ENCODE measurements at places on chromosomes 6 and 20.

DNA sequence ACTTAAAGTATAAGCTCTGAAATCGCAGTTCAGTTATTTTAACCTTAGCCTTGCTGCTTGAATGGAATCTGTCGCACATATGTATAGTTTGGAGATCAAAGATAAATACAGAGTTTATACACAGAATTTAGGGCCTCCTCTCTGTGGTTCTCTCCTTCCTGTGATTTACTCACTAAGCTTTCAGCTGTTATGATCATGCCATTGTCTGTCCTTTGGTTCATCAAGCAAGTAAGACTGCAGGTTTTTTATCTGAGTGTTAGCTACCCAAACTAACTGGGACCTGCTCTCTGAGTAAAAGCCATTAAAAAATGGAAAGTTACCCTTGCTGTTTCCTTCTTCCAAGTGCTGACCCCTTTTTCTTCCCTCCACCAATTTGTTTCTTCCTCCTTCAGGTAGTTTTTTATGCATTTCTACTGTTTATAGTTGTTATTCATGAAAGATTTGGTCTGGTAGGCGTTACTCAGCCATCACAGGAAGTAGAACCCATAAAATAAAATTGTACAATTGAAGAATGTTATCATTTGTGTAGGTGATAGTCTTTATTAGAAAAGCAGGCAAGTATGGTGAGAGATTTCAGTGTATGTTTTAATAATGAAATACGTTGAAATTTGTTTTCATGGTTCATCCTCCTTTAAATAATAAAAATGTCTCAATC lies 33.7 kb upstream of the SUMO4 start:
- peak; percentile 49 for DNase-seq

GRCh38 chr6:148565930-148566663 lies 180.7 kb upstream of the UST start:
- DNase-seq, result peak; percentile 44

DNA sequence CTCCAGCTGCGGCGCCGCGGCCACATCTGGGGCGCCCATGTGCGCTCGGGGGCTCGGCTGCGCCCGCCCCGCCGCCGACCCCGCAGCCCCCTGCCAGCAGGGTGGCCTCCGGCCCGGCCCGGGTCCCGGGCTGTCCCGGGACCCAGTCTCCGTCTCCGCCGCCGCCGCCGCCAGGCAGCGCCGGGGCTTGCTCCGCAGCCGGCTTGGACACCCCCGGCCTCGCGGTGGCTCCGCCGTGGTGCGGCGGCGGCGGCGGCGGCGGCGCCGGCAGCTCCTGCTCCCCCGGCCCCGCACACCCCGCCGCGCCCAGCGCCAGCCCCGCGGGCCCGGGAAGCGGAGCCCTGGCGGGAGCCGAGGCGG lies 219 bp downstream of the ISM1 start:
- no peak for DNase-seq

DNA sequence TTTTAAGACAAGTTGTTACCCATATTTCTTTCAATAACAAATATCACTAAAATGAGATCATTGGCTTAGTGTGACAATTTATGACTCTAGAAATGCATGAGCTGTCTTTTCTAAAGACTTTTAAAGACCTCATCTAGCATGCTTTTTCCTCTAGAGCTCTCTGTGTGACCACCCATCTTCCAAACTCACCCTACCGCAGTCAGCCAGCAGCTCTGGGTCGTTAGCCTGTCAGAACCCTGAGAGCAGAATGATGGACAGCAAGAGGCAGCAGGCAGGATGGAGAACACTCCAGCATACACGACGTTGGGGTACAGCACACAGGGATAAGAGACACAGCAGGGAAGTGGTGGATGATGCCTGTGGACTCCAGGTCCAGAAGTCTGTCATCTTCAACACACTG lies 45.1 kb upstream of the TBX18 start:
- no peak for DNase-seq

GRCh38 chr6:158018851-158019361 lies 37.2 kb downstream of the SYNJ2 start:
- DNase-seq, result no peak

DNA sequence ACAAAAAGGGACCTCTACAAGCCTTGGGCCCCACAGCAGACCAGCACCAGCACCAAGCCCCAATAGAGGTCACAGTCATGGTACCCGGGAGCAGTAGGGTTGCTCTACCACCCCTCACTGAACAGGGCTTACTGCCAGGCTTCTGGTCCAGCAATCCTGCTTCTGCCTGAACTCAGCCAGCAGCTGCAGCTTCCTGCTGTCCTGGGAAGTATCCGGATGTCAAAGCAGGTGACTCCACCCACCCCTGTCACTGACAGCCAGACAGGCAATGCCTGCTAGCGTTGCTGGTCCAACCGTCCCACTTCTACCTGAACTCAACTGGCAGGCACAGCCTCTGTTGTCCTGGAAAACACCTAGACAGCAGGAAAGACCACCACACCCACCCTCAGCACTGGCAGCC lies 47.0 kb upstream of the PCSK2 start:
- DNase-seq, result no peak

- DNase-seq, result no peak
Observed at GRCh38 chr6:43718387-43719105, 31.0 kb upstream of the MRPS18A start.

GRCh38 chr20:25233016-25233772 lies 14.7 kb upstream of the PYGB start:
- no peak for DNase-seq

GRCh38 chr6:39330057-39330456 lies 7.6 kb upstream of the KCNK16 start:
- DNase-seq, result no peak

DNA sequence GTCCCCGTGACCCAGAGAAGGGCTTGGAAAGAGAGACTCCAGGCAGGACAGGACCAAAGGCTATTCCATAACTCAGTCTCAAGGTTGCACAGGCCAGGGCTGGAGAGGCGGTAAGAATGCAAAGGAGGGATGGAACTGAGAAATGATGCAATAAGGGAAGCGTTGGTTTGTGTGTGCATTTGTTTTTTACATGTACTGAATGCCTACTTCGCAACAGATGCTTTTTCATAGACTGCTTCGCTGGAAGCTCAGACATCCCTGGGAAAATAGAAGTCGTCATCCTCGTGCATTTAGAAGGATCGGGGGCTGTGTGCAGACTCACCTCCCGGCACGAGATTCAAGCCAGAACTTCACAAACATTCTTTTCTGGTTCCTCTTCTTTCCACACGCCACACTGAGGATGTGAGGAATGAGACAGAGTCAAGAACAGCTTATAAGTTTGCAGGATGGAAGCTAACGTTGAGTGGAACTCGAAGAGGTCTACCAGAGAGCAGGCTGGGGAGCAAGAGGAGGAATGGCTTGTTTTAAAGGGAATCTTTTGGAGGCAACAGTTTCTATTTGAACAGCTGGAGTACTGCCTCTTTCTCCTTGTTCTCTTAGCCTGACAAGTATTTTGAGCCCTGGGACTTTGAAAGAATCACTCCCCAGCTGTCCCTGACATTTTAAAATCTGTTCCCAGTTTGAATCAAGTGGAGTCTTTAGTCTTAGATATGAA lies 19.3 kb upstream of the LY86 start:
- no peak for DNase-seq

Measured in activated CD4-positive, alpha-beta T cell treated with anti-CD3 and anti-CD28 coated beads, Interleukin-2, amount 50 U/mL, for 16 hours (primary cell).